ENCODE measurements at places on chromosomes 1 and 21.

DNA sequence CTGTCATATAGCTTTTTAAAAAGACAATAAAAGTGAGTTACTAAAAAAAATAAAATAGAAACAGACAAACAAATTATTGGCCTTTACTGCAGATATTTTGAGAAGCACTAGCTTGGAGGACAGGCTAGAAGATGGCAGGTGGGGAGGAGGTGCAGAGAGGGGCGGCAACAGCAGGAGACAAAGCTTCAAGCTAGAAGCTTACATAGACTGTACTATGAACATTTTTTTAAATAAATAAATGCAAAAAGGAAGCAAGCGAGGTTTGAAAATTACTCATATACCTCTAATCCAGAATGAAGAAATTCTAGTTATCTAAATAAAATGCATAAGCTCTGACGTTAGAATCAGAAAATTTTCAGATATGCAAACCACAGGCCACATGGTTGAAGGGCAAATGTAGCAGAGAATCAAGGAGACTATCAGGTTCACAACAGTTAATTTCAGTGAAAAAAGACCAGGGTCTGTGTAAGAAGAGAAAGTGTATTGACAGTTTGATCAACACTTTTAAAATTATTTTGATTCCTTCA lies 54.9 kb downstream of the NRIP1 start:
- DNase-seq, result no peak

DNA sequence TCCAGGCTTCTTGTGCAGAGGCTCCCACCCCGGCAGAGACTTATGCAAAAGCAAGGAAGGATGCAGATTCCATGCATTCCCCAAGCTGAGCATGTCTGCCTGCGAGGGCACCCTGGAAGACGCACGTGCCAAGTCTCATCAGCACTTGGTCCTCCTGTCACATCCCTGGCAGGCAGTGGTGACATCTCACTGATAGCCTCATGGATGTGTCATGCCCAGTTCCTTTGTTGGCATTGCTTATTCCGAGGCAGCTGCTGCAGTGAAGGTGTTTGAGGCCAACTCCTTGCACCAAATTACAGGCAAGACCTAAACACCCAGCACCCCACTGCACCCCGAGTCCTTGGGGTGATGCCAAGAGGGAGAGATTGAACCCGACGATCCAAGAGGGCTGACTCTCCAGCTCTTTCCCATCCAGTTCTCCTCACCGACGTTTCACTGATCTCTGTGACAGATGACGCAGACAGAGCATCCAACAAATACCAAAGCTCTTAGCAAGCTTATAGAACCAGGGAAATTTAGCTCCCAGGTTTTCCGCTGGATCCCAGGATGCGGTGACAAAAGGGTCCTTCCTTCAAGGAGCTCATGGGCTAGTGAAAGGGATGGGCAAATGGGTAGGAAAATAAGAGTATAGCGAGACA lies 611.1 kb downstream of the AJAP1 start:
- DNase-seq, result no peak

DNA sequence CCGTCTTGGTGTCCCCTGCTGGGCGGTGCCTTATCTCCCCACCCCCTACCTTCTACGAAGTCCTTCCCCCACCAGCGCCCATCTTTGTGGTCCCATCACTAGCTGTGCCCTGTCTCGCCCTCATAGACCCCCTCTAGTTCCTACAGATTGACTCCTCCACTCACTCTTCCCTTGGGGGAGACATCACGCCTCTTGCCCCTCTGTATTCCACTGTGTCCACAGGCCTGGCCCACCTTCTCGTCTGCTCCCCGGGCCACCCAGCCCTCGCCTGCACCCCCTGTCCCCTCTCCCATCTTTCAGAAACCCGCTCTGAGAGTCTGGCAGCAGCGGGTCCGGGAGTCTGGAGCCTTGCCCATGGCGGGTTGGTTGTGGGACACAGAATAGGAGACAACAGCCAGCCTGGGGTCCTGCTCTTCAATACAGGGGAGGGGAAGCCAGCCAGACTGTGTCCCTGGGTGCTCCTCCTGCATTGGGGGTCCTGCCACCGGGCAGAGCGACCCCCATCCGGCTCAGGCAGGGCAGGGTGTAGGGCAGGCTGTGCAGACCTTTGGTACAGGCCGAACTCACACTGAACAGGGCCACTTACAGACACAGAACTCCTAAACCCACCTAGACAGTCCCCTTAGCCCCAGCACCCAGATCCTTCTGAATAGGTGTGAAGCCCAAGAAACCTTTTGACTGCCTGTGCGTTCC lies 1.1 kb downstream of the RNF187 start:
- no peak for DNase-seq

DNA sequence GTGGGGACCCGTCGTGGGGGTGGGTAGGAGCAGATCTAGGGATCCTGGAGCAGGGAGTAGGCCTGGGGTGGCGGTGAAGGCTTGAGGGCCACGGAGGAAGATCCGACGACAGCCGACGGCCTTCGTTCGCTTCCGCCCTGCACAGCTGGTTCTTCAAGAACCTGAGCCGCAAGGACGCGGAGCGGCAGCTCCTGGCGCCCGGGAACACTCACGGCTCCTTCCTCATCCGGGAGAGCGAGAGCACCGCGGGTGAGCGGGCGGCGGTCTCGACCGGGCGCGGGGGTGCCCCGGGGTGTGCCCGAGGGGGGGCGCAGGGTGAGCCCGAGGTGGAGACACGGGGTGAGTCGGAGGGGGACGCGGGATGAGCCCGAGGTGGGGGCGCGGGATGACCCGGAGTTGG lies 16.5 kb upstream of the HDAC1 start:
- no peak for DNase-seq

GRCh38 chr1:64047549-64047996 lies 155.8 kb upstream of the UBE2U start:
- DNase-seq, result no peak

GRCh38 chr1:55033265-55033614 lies 6.1 kb upstream of the PCSK9 start:
- DNase-seq, result no peak

GRCh38 chr21:46181436-46181835 lies 2.8 kb downstream of the SPATC1L start:
- DNase-seq, result no peak

DNA sequence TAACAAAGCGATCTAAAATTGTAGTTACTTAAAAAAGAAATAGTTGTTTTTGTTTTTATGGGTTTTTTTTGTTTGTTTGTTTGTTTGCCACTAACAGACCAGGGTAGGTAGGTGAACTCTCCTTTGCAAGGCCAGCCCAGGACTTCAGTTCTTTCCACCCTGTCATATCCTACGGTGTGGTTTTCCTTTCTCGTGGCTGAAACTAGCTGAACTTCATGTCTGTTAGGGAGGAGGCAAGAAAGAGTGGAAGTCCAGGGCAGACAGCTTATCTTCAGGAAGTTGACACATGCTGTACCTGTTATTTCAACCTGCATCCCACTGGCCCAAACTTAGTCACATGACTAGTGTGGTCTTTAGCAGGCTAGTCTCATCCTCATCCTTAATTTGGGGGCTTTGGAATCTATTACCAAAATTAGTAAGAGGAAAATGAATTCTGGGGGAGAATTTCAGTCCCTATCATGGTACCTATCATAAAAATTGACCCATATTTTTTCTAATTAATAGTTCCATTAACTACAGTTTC lies 62.9 kb upstream of the LRRC7 start:
- no peak for DNase-seq

DNA sequence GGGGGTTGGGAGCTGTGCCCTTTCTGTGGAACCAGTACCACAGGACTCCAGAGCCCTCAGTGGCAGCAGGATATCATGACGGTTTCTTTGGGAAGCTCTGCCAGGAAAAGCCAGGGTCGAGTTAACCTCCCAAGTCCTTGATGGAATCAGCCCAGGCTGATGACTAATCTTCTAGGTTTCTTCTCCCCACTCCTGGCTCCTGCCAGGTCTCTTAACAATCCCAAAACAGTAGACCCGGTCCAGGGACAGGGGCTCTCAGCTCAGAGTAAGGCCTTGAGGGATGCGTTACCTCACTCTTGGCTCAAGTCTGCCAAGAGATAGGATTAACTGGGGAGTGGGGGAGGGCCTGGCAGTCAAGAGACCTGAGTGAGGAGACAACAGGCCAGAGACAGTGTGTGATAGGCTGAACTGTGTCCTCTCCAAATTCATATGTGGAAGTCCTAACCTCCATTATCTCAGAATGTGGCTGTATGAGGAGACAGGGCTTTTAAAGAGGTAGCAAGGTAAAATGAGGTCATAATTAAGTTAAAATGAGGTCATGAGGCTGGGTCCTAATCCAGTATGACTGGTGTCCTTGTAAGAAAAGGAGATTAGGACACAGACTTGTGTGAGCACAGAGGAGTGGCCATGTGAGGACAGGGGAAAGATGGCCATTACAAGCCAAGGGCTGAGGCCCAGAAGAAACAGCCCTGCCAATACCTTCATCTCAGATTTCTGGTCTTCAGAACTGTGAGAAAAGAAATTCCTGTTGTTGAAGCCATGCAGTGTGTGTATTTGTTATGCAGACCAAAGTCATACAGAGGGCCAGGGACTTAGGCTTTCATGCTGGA lies 95.0 kb downstream of the BEND5 start:
- no peak for DNase-seq

GRCh38 chr1:232329103-232329813 lies 300.7 kb downstream of the SIPA1L2 start:
- DNase-seq, result no peak

- no peak for DNase-seq
Measured at GRCh38 chr21:34126691-34127090, 53.3 kb downstream of the MRPS6 start.

DNA sequence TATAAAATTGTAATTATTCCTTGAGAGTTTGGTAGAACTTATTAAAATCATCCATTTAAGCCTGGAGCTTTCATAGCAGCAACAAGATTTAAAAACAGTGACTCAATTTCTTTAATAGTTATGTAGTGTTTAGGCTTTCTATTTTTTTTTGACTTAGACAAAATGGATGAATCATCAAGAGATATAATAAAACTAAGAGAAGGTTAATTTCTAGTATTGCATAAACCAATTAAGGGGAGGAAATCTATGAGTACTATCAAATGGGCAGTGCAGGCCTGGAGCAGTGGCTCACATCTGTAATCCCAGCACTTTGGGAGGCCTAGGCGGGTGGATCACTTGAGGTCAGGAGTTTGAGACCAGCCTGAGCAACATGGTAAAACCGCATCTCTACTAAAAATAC lies 416.3 kb upstream of the USP24 start:
- DNase-seq, result no peak

GRCh38 chr1:213327017-213327667 lies 276.1 kb downstream of the RPS6KC1 start:
- DNase-seq, result no peak

DNA sequence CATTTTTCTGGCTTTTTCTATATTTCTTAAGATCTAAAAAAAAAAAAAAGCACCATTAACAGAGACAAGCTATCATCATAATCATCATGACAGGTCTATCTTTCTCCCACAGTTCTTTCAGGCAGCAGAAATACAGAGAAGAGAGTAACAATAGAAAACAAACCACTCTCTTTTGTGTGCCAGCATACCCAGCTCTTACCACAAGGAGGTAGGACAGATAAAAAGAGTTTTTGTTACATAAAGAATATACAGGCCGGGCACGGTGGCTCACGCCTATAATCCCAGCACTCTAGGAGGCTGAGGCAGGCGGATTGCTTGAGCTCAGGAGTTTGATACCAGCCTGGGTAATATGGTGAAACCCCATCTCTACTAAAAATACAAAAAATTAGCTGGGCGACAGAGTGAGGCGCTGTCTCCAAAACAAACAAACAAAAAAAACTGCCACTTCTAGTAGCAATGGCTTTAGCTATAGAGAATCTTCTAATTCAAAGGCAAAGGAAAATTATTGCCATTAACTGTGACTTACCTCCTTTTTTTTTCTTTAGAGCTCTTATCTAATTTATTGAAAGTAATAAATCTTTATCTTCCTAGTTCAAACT lies 39.7 kb downstream of the ANKRD13C start:
- DNase-seq, result no peak

DNA sequence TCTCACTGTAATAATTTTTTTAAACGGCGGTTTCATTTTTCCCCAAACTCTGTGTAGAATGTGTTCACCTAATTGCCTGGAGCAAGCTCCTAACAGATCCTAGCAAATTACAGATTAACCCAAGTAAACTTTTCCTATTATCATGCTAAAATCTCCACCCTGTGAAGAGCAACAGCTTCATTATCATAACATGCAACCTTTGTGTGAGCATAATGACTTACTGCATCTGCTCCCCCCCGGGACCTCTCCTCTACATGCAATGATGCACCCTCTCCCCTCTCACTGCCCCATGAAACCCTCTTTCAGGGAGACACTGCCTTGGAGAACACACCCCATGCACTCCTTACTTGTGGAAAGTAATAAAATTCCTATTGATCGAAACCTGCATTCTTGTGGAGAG lies 717.0 kb upstream of the TMPRSS15 start:
- DNase-seq, result no peak

GRCh38 chr1:37556712-37557196 lies at the start of gene DNALI1:
Gene DNALI1 (plus strand): TSS chr1:37556940. CDS start chr1:37556995, 55 bp downstream.
- DNase-seq, result no peak

- no peak for DNase-seq
Measured at GRCh38 chr1:9946315-9946714, 3.0 kb downstream of the NMNAT1 start.

DNA sequence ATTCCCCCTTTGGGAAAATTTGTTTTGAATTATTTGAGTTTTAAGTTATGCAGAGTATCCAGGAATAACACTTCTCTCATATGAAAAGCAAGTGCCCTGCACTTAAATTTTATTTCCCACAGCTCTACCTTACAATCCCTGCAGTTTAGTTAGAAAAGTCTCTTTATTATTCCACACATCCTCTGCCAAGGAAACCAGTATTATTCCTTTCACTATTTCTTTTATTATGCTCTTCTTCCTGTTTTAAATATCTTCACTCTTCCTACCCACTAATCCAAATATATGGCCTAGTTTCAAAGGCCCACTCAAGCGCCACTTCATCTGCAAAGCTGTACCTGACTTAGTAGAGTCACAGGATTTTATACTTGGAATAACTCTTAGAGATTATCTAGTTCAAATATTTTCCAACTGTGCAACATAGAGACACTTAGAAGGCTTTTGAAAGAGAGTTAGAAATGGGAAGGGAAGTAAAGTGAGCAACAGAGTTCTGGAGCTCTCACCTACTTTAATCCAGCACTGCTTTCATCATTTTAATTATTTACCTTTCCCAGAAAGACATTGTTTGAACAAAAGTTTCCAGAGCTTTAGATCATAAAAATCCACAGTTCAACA lies 97.2 kb upstream of the LYPLAL1 start:
- no peak for DNase-seq

GRCh38 chr1:169724168-169724567 lies 9.7 kb downstream of the SELE start:
- DNase-seq, result no peak

DNA sequence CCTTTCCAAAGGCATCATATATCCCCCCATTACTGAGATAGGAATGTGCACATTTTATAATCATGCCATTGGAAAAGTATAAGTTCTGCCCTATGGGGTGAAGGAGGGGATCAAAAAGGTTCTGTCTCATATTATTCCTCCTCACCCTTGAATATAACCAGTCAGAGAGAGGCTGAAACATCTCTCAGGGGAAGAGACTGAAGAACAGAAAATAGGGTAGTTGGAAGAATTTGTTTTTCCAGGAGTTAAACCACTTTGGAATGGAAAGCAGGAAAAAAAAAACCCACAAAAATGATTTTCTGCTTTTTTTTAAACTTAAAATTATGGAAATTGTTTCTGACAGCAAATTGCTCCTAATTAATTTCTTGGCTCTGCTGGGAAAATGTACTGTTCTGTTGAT lies 52.8 kb upstream of the BEND5 start:
- no peak for DNase-seq
